ENCODE measurements at places on chromosomes 1 and 21. TPM values are rescaled to one million over a fixed set of nuclear protein-coding genes. Genes with fewer than 3 reads are reported as not detected.

- DNase-seq, result no peak
Observed at GRCh38 chr1:181133441-181133951, 45.0 kb downstream of the IER5 start.

Gene HAPLN2
- not detected for total RNA-seq

DNA sequence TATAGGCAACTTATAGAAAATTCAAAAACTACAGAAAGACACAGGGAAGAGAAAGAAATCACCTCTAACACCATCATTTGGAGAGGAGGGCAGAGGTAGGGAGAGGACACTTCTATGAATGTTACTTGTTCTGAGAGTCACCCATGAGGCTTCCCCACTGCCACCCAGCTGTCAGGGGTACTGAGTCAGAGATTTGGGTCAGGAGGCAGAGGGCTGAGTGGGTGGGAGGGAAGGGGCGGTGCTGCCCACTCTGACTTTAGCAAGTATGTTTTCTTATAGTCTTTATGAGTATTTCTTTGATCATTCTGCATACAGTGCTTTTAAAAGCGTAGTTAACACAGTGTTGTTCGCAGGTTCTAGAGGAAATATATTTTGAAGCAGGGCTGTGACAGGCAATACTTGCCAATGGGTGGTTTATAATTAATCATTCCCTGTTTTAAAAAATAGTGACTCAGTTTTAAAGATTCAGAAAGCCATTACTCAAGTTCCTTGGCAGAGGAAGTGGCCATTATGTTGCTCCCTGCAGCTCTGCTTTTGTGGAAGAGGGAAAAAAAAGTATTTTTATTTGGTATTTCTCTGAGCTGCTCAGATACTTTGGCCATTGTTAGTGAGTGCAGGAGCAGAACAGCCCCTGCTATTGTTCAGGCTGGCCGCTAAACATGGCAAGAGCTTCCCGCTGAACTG, 18.3 kb downstream of the IL6R start:
- peak; percentile 72 for DNase-seq

DNA sequence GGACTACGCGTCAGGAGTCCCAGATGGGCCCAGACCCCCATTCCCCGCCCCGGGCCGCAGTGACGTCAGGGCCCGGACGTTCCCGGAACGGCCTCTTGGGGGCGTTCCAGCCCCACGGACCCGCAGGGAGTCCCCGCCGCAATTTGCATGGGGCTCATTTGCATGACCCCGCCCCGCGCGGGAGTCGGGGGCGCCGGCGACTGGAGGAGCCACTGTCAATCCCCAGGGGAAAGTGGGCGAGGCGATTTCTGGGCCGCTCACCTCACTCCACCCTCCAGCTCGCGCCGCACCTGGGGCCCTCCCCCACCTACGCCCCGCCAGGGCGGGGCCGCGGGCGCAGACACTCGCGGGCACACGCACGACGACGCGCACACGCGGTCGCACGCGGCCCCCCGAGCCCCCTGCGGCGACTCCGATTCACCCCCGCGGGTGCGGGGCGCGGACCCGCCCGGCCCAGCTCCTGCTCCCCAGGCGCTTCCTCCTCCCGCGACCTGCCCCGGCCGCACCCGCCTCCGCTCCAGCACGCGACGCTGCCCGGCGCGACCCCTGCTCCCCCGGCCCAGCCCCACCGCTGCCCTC, 13.2 kb downstream of the AGRN start:
- DNase-seq, result no peak

Gene TNFSF4
- 0.17 TPM for total RNA-seq

Data from mammary epithelial cell (primary cell).